ENCODE measurements at places on chromosomes 6 and 20.
A peak's percentile ranks its signal among the peaks of the same experiment; 100 is the strongest.

- no peak for DNase-seq
These were observed 29.2 kb downstream of the FIG4 start for GRCh38 chr6:109720311-109720710.

GRCh38 chr6:151257985-151258445 lies 18.2 kb downstream of the AKAP12 start:
- DNase-seq, result no peak

GRCh38 chr20:47557791-47558190 lies 56.1 kb downstream of the NCOA3 start:
- no peak for DNase-seq

DNA sequence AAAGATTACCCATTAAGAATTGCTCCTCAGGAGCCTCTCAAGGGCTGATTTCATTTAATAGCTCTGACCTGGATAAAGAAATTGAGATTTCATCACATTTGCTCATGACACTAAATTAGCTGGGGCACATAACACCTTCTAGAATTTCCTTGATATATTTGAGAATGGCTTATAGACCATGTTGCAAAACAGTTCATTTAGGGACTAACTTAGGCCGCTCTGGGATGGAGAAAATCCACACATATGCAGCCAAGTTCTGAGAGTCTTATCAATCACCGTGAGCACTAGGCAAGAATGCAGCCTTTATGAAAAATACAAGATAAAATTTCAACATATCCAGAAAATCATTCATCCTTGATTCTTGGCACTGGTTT lies 91.0 kb upstream of the MCHR2 start:
- DNase-seq, result no peak

DNA sequence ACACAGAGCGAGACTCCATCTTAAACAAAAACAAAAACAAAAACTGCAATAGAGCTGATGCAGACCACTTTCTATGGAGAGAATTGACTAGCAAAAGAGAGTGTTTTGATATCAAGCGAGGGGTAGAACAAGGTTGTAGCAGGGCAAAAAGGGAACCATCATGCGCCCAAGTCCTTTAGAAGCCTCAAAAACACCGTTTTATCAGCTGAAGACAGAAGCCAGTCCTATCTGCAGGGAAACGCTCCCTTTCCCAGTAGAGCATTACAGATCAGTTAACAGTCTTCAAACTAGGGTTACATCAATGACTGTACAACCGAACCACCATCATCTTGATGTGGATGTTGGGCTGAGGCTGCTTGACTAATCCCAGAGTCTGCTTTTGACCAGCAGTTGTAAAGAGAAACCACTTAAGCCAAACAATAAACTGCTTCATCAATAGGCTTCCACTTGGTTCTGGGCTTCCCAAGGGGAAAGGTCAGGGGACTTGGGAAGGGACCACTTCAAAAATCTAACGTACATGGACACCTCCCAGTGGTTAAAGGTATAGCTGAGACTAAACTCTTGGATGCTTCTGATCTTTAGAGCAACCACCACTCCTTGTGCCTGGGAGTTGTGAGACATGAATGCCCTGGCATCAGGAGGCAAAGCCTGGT lies 59.6 kb upstream of the SPDEF start:
- DNase-seq, result no peak

- no peak for DNase-seq
These were observed 22.4 kb downstream of the C20orf173 start for GRCh38 chr20:35506872-35507638.

- DNase-seq, result peak; percentile 14
These were observed 159.7 kb upstream of the RPS6KA2 start for GRCh38 chr6:166786704-166787293.

DNA sequence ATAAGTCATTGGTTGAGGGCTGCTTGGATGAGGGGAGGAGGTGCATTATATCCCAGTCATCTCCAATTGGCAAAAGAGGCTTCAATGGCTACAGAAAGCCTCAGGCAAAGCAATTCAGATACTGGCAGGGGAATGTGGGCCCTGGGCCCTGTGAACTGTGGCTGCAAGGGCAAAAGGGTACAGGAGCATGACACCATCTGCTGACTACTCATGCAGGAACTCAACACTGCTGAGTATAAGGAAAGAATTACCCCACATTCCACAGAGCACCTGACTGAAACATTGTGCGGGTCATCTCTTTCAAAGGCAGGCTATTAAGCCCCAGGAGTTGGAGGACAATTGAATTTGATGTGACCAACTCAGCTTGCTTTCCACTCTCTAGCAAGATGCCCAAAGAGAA lies 92.1 kb upstream of the SPTLC3 start:
- no peak for DNase-seq

Measured in DND-41 (cell line).